Mucosa of descending colon (tissue), 3 donors: ENCODE measurements at places on chromosomes 3 and 15.

GRCh38 chr15:77599899-77600298 is 32.8 kb downstream of the LINGO1 start:
- DNase-seq: no peak

DNA sequence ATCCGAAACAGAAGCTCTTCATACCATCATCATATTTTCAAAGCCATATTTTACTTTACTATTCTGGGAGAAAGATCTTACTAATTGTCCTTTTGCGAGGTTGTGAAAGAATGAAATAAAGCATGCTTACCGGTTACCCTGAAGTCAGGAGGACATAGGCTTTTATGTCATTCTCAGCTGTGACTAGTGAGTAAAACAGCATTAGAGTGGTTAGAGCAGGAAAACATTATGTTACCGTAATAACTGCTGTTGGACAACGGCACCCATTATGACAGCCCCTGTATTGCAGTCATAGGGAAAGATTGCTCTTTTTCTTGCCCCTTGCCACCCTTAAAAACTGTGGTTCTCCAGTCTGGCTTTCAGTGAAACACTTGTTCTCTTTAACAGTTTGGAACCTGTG is 1035.7 kb downstream of the ZPLD1 start:
- DNase-seq: no peak

GRCh38 chr3:72739531-72740466 is 108.4 kb downstream of the SHQ1 start:
- peak; percentile 58 for DNase-seq

- DNase-seq: no peak
Observed at GRCh38 chr3:8576841-8577571, 67.6 kb downstream of the SSUH2 start.

DNA sequence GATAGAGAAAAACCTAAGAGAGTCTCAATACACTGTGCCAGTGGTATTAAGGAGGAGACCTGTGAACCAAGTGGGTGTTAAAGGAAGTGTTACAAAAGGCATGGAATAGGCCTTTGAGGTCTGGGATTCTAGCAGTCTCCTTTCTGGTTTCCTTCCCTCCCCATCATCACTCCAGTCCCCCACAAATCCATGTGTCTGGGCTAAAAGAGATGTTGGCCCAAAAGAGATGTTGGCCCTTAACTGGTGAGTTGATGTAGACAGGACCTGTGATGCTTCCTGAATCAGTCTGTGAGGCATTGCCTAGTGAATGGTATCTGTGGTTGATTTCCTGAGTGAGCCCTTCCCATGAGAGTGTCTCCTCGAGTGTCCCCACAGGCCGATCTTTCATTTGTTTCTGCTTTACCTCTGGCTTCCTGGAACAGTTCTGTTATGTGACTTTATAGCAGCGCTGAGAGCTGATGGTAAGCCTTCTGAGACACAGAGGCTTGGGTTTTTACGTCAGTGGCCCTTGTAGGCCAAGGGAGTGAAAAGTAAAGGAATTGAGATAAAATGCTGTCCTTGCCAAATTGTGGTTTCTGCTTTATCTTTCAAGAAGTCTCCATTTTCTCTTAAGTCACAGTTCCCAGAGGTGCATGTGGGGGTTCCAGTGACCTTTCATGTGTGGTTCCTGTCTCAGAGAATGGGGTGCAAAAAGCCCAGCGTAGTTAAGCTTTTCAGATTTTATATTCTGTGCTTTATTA is 87.8 kb downstream of the KLHL25 start:
- DNase-seq: no peak

- DNase-seq: no peak
Observed at GRCh38 chr15:66078929-66079275, 174.6 kb downstream of the MEGF11 start.

DNA sequence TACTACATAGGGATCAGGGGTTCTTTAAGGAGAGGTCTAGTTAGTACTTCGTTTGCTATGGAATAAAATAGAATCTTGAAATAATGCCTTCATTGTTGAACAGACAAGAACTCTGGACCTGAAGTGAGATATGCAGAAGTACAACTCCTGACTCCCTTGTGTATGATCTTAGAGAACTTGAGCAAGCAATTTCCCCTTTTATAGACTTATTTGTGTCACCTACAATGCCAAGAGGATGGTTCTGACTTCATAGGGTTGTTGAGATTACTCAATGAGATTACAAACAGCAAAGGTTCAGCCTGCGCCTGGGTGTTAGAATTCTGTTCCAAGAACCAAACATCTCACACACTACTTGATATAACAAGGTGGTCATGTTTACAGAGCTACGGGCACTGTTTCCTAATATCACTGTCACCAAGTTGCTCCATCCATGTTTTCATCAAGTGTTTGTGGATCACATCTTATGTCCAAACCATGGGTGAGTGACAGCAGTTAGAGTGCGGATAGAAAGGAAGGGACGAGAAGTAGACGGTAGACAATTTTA is 76.7 kb upstream of the ADAMTS9 start:
- DNase-seq: no peak

- DNase-seq: no peak
Observed at GRCh38 chr3:187709155-187709554, 6.8 kb upstream of the RTP2 start.

DNA sequence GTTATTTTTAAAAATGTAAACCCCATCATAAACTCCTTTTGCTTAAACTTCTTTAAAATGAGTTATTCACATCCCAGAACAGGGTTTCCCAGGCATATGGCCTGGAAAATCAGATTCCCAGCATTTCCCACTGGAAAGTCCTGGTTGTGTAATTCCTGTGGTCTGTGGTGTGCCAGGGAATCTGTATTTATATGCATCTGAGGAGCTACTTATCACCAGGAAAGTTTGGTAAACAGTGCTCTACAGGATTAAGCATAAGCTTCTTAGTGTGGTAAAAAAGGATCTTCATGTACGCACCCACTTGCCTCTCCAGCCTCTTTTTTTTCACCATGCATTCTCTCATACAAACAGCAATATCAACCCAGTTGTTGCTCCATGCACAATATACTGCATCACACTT is 28.2 kb downstream of the MEIS2 start:
- DNase-seq: no peak

- DNase-seq: no peak
Observed at GRCh38 chr15:70431854-70432253, 331.5 kb downstream of the UACA start.

- no peak for DNase-seq
Observed at GRCh38 chr3:112001526-112001925, 2.8 kb downstream of the TAGLN3 start.

- DNase-seq: no peak
Observed at GRCh38 chr15:79601405-79602086, 169.4 kb downstream of the MINAR1 start.

GRCh38 chr3:142976621-142977398 is 13.3 kb upstream of the PAQR9 start:
- DNase-seq: peak; percentile 49

- DNase-seq: peak; percentile 27
Observed at GRCh38 chr3:100089812-100090668, 24.3 kb downstream of the FILIP1L start.

GRCh38 chr3:157532529-157533297 is 29.5 kb upstream of the VEPH1 start:
- DNase-seq: peak; percentile 31

- DNase-seq: no peak
Observed at GRCh38 chr15:90033448-90033847, 32.3 kb downstream of the ZNF710 start.

DNA sequence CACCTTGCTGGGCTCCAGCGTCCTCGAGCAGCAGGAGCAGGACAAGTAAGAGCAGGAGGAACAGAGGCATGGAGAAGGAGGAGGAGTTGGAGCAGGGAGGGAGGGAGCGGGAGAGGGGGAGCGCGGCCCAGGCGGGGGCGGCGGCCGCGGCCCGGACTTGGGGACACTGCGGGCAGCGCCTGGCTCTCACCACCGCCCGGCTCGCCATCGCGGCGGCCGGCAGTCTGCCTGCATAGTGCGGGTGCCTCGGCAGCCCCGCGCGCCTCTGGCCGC is 440 bp downstream of the DCBLD2 start:
- DNase-seq: peak; percentile 46

- no peak for DNase-seq
Observed at GRCh38 chr3:112013784-112014143, 15.0 kb downstream of the TAGLN3 start.

GRCh38 chr15:63509056-63509954 is 4.9 kb downstream of the USP3 start:
- no peak for DNase-seq

DNA sequence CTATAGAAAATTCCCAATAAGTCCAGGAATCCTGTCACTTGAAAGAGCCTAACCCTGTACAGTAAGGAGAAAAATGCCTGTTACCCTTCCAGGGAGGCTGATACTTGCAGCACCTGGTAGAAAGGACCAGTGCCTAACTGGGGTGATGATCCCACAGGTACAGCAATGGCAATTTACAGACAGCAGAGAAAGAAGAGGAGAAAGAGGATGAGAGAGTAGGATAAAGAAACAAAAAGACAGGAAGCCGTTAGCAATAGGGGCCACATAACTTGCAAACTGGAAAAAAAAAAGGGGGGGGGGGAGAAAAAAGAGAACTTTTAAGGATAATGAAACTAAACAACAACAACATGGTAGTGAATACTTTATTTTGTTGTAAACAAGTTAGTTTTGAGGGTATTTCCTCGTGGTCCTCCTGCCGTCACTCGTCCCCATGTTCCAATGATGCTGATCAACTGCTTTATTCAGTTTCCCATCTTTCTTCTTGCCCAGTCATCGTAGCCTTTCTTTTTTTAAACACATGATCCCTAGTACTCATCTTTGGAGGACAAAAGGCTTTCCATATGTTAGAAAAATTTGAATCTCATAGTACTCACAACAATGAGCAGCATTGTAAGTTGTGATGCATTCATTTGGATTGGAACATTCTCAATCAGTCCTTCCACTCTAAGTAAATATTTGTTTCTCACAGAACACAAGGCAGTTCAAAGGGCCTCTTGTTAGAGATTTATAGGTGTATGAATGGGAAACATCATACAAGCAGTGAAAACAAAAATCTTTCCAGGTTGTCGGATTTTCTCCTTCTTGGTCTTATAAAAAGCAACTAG is 8.6 kb downstream of the TM4SF1 start:
- no peak for DNase-seq

GRCh38 chr3:152742368-152743347 is 92.3 kb upstream of the P2RY1 start:
- no peak for DNase-seq

GRCh38 chr15:29822100-29822683 is at the start of gene TJP1:
TSS of gene TJP1 (minus strand) at chr15:29822468. CDS start at chr15:29822028, 440 bp downstream.
- DNase-seq: peak; percentile 81

DNA sequence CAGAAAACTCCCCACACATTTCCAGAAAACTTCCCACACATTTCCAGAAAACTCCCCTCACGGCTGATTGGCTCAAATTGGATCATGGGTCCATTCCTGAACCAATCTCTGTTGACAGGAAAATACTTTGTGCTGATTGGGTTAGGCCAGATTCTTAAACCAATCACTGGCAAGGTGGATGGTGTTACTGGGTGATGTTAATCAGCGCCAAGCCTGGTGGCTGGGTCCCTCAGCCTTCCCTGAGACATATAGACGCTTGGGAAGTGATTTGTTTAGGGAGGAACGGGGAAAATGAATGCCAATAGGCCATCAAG is 199.4 kb upstream of the UBE2E2 start:
- no peak for DNase-seq
